ENCODE measurements at places on chromosomes 7 and 10.

- no peak for DNase-seq
Measured at GRCh38 chr7:111528331-111528730, 34.0 kb downstream of the IMMP2L start.

DNA sequence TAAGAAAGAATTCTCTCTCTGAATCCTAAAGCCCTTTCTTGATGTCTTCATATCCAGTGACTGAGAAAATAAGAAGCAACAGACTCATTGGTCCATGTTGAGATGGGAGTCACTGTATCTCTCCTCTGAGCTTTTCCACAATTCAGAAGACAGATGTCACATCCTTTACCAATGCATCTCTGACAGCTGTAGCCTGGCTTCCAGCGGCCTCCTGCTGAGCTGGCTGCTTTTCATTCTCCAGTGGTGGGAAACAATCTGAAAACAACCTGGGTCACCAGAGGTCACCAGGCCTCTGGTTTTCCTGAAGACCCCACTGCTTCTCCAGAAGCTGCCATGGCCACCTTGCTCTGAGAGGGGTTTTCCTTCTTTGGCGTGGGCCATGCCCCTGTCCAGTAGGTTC is 18.3 kb upstream of the RPA3 start:
- no peak for DNase-seq

- DNase-seq, result no peak
Measured at GRCh38 chr10:43863270-43863669, 214.6 kb upstream of the ZNF32 start.

- DNase-seq, result no peak
Measured at GRCh38 chr7:13420726-13421125, 568.7 kb downstream of the ETV1 start.

GRCh38 chr7:93036149-93036640 is 81.6 kb downstream of the SAMD9 start:
- DNase-seq, result no peak

DNA sequence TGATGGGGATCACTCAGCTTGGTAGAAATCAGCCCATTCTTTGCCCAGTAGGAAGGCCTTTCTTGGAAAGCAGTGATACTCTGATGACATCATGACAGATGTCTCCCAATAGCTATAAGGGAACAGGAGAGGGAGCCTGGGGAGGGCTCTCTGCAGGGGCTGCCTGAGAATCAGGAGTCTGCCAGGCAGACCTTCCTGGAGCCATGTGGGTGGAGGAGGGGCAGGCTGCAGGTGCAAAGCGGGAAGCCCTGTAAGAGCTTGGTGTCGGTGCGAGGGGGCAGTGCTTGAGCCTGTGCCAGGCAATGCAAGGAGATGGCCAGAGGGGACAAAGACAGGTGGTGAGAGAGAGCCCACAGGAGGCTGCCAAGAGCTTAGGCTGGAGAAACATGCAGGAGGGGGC is 5.0 kb upstream of the TNS3 start:
- no peak for DNase-seq

- DNase-seq, result no peak
Measured at GRCh38 chr10:51699145-51699474, 285 bp downstream of the CSTF2T start.

DNA sequence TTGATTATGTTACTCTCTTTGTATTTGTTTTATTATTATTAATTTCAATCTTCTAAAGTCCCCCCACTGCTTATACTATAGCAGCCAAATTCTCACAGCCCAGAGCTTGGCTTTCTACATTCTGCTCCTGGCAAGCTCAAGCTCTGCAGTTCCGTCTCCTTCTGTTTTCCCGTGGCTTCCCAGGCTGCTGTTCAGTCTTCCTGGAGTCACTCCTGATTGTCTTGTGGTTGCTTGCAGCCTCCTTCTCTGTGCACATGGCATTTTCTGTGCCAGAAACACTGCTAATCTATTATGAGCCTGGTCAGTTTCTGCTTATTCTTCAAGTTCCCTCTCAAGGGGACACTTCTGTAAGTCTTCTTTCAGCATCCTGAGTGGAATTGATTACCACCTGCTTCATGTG is 533.7 kb upstream of the IGFBP3 start:
- DNase-seq, result no peak

- DNase-seq, result peak; percentile 7
Measured at GRCh38 chr10:30784897-30785605, 155.5 kb upstream of the LYZL2 start.

DNA sequence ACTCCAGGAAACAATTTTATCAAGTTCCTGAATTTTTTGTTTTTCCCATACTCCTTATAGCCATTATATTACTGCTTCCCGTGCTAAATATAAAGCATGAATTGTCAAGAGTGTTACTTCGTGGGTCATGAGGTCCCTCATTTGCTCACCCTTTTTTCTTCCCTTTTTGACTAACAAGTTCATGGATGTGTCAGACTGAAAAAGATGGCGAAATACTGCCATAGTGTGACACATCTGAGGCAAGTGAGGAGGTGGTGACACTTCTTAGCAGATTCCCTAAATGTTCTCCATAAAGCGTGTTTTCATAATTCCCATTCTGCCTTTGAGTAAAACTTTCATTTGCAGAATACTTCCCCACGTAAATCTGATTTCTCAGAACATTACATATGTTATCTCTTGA is 269.6 kb upstream of the FZD1 start:
- DNase-seq, result no peak

DNA sequence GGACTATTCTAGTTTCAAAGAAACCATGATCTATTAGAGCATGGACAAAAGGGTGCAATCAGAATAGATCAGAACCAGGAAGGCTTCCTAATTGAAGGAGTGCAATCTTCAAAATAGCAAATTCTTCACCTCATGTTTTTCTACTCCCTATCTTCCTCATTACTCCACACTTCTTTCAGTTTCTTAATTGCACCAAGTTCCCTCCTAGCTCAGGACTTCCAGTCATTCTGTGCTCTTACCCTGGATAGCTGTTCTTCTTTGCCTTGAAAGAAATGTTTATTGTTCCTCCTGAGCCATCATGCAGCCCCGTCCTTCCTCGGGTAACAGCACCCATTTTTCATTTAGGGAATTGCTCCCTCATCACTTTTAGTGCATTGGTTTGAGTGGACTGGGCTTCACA is 23.1 kb downstream of the TRPV5 start:
- no peak for DNase-seq

DNA sequence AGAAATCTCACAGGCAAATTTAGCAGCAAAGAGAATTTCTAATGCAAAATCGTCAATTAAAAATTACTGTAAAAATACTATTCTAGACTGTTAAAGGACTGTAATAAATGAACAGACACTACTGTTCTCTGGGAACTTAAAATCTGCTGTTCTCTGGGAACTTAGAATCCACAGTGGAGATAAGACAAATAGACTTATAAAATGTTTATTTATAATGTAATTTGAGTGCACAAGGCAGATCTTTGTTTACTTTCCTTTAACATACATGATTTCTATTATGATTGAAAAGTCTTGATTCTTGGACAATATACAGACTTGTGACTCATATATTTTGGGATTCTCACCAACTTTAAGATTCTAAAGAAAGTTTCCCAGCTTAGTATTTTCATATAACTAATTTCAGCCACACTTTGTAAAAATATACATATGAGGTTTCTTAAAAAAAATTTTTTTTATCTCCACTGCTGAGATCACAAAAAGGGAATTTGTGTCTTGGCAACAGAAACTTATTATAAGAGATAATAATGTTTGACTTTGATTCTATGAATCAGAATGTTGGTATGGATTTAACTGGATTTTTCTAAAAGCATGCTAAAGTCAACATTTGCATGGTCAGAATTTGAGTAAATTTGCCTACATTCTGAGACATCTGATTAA is 166.3 kb upstream of the RHOBTB1 start:
- DNase-seq, result no peak

DNA sequence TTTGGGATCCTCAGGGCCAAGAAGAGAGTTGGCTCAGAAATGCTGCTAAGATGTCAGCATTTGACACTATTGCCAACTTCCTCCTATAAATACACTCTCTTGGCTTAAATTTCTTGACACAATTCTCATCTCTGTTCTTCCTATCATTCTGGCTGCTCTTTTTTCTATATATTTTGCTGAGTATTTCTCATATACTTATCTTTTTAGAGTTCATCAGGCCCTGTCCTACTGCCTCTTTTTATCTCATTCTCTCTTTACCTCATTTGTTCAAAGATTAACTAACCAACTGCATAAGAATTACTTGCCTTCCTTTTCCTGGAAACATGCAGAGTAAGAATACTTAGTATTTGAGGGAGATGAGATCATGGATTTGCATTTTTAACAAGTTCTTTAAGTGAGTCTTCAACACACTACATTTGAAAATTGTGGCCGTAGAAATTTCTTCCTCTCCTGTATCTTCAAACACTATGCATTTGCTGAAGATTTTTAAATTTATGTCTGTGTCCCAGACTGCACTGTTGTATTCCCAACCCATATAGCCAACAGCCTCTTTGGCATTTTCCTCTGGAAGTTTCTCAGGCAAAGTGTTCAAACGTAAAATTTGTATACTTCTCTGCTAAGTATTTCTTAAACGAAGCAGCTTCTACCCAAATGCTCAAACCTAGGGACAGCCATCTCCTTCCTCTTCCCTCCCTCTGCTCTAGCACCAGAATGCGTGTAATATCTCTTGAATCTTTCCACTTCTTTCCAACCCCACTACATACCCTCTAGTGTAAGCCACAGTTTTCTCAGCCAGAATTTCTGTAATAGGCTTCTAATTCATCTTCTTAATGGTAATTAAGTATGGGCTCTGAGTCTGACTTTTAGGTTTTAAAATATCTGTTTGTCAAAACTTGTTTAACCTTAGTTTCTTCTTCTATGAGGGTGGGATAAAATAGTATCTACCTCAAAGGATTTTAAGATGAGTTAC is 35.5 kb downstream of the ARL4A start:
- peak; percentile 90 for DNase-seq

- peak; percentile 70 for DNase-seq
Measured at GRCh38 chr10:22713853-22714478, 412 bp downstream of the PIP4K2A start.

DNA sequence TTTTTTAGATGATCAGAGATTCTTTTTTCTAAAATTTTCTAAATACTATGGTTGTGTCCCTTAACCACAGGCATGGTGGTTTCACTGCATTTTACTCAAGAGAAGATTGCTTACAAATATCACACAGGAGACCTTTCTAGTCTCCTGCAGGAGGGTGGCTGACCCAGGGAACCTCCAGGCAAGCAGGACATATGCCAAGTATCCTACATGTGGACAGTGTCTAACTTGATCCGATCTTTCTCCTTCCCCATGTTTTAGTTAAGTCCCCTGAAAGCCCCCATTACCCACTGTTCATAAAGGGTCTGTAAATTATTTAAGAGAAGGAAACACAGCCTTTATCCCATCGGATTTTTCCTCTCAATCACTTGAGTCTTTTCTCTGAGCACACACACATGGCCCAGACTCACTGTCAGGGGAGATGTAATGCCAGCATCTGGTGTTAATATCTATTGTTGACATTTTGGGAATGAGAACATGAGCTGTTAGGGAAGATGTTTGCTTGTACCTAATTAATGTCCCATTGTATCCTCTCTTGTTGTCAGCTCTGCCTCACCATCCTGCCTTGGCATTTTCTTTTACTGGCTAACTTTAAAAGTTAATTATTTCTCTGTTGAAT is 755.2 kb downstream of the AUTS2 start:
- no peak for DNase-seq

GRCh38 chr10:23096802-23097549 is 1.6 kb downstream of the MSRB2 start:
- DNase-seq, result peak; percentile 20

DNA sequence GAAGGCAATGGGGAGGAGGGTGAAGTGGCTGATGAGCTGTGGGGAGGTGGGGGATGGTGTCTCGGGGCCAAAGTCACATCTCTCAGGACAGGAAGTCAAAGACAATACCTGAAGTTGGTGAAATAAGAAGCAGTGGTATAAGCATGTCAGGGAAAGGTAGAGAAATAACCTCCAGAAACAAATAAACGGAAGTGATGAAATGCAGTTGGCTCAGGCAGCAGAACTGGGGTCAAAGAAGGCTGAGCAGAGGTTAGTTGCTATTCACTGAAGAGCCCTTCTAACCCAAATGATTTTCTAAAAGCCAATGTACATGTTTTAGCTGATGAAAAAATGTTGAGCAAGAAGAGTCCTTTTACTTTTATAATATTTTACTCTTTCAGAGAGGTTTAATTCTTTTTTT is 78.6 kb upstream of the ADRB1 start:
- no peak for DNase-seq

GRCh38 chr10:47403446-47404318 is 19.6 kb upstream of the ZNF488 start:
- peak; percentile 18 for DNase-seq

GRCh38 chr10:99339077-99339476 is 9.9 kb downstream of the CNNM1 start:
- DNase-seq, result no peak

DNA sequence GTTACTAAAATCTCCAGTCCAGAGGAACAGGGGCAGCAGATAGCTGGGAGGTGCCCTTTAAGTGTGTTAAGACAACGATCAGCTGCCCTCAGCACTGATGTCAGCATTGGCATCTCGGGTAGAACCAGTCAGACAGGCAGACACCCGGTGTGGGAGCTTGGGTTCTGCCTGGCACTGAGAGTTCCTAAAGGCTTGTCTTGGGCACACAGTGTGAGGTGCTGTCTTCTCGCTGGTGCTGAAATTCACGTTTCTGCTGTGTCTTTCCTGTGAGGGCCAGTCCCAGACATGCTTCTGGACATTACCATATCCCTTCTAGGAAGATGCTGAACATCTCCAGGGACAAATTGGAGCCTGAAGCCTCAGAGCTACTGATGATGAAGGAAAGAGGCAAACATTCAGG is 156.2 kb downstream of the DNAJB6 start:
- no peak for DNase-seq

DNA sequence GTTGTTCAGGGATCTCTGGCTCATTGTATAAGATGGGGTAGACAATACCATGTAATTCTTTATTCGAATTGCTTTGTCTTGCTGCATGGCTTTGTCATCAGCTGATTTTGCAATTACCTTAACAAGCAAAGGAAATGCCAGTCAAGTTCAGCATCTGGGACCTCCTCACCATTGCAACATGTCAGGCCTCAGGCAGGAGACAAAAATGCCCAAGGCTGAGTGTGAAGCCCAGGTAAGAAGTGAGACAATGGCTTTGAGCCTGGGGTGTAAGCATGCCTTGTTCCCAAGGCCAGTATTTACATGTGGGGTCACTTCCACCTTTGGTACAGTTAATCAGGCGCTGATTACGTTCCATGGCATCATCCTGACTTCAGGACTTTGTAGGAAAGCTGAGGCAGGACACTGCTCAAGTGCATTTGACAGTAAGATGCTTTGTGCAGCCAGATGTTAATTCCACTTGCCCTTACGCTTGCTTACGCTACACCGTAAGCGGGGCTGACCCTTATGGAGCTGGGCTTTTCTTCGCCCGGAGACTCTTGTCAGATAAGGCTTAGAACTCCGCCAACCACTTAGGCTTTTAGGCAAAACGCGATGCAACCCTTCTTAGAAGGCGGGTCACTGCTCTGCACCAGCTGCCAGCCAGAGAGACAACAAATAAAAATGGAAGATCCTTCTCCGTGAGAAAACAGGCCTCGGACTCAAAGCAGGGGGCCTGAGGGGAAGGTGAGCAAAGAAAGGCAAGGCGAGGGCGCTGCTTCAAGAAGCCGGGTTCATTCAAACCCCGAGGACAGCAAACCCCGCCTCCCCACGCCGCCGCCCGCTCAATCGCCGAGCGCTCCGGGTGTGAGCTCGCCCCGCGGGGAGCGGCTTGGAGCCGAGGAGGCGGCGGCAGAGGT is 1.3 kb upstream of the SP4 start:
- peak; percentile 82 for DNase-seq

Measured in erythroblast (primary cell).